Osteoblast (primary cell): ENCODE measurements at places on chromosomes 6 and 20. TPM values are rescaled to one million over a fixed set of nuclear protein-coding genes. Genes with fewer than 3 reads are reported as not detected.

Gene C20orf96
- total RNA-seq = 2.2 and 3.5 TPM in 2 replicates

DNA sequence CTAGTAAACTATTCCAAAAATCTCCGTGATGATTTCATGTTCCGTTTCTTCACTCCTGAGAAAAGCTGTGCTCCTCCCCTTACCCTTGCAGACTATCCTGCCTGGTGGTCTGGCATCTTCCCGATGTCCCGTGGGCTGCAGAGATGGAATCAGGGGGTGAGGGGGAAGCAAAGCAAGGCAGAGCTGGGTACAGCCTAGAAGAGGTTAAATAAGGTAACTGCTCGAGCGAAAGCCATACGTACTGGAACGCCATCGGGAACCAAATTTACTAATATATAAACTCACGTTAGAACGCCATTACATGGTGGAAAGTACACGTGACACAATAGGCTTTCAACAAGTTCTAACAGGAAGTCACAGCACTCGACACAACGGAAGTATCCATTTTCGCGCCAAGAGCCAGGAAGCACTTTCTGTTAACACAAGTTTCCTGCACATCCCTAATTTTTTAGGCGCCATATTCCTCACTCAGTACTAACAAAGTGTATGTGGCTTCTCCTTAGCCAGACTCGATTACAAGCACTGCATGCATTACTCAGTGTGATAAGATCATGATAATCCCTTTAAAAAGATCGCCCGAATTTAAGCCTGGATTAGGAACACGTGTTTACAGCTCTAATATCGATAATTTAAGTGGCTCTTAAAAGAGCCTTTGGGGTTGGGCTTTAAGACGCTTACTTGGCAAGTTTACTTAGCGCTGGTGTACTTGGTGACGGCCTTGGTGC lies 101.6 kb upstream of the PRSS16 start:
- H3K4me3 ChIP-seq = peak overlapping the region; percentile 84
- no peaks in the 10 kb centered on the region for H3K36me3 ChIP-seq
- H3K27me3 ChIP-seq = no peaks in the 10 kb centered on the region
- peak overlapping the region; percentile 89 for H3K27ac ChIP-seq

Gene METTL24
- total RNA-seq = 0.29 and 0.36 TPM in 2 replicates

DNA sequence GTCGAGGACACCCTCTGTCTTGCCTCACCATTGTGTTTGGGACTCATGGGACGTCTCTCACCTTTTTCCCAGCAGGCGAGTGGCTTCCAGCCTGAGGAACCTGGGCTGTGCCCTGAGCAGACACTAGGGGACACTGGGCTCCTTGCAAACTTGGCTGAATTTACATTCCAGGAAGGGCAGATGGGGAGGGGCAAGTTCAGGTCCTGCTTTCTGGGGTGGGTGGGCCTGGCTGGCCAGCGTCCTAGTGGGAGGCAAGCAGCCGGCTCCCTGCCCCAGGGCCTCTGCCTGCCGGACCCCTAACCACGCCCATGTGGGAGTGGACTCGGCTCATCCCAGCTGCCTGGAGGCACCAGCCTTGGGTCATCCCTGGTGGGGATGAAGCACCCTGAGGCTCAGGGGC lies 48.2 kb upstream of the MLN start:
- no peak overlapping the region for H3K27ac ChIP-seq
- DNase-seq = peak; percentile 80
- H3K36me3 ChIP-seq = no peaks in the 10 kb centered on the region

Gene LCA5
- total RNA-seq = 9.1 and 10.1 TPM in 2 replicates

DNA sequence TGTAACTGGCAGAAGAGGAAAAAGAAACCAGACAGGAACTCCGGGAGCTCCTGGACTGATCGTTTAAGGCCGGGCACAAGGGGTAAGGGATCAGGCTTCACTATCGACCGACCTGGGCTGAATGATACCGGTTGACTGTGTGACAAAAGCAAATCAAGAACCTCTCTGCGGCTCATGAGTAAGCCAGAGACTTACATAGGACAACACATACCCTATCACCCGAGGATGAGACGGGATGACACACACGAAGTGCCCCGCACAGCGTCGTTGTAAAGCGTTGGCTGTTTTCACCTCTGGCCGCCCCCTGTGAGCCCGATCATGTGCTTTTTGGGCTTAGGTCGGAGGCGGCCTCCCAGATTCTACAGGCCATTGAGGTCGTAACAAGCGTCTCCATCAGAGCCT lies 695 bp upstream of the TGIF2 start:
- peak overlapping the region; percentile 45 for H3K27ac ChIP-seq
- H3K27me3 ChIP-seq = no peaks in the 10 kb centered on the region
- peak overlapping the region; percentile 82 for H3K4me3 ChIP-seq
- peaks cover 26% of the 10 kb centered on the region for H3K4me1 ChIP-seq
- H3K36me3 ChIP-seq = no peaks in the 10 kb centered on the region
- peak; percentile 89 for DNase-seq

GRCh38 chr6:36442103-36442670 lies 467 bp downstream of the PXT1 start:
- H3K27me3 ChIP-seq = no peaks in the 10 kb centered on the region
- peaks cover 36% of the 10 kb centered on the region for H3K4me1 ChIP-seq
- peaks cover 9% of the 10 kb centered on the region for H3K36me3 ChIP-seq
- peak; percentile 27 for DNase-seq

Gene APOM
- 1.1 and 1.2 TPM in 2 replicates for total RNA-seq

DNA sequence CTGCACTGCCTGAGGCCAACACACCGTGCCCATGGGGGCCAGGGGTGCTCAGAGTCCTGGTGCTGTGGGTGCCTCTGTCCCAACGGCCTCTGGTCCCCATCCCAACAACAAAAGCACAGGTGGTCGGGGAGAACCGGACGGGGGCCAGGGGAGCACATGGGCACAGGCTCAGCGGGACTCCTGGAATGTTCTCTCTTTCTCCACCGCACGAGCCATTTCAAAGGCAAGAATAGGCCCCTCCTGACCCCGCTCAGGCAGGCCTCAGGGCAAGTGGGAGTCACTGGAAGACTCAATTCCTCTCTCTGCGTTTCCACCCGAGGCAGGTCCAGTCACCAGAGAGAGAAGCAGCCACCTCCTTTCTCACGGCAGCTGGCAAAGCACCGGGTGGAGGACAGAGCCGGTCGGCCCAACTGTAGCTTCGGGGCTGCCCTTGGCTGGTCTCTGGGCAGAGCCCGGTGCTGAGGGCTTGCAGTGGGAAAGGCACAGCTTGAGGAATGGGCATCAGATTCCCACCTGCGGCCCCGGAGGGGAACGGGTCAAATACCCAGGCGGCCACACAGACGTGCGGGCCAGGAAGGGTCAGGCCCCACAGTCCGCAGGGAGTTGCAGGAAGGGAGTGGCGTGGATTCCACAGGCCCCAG lies 55.2 kb downstream of the KCNQ2 start:
- DNase-seq = no peak
- peaks cover 4% of the 10 kb centered on the region for H3K27me3 ChIP-seq
- H3K4me1 ChIP-seq = no peaks in the 10 kb centered on the region
- H3K4me3 ChIP-seq = no peak overlapping the region
- H3K27ac ChIP-seq = no peak overlapping the region

Gene MEP1A
- total RNA-seq = not detected in 2 replicates

Gene CD93
- total RNA-seq = not detected in 2 replicates

Gene MUCL3
- total RNA-seq = not detected in 2 replicates

GRCh38 chr6:156741287-156742073 lies 35.7 kb upstream of the ARID1B start:
- H3K36me3 ChIP-seq = no peaks in the 10 kb centered on the region
- H3K27ac ChIP-seq = no peak overlapping the region
- H3K4me3 ChIP-seq = no peak overlapping the region
- no peaks in the 10 kb centered on the region for H3K27me3 ChIP-seq

- H3K36me3 ChIP-seq = no peaks in the 10 kb centered on the region
- no peak overlapping the region for H3K27ac ChIP-seq
Measured at GRCh38 chr6:21521276-21521675, 72.3 kb upstream of the SOX4 start.

- DNase-seq = no peak
- no peak overlapping the region for H3K27ac ChIP-seq
- H3K4me3 ChIP-seq = no peak overlapping the region
- no peaks in the 10 kb centered on the region for H3K27me3 ChIP-seq
Measured at GRCh38 chr6:827431-827830, 134.5 kb upstream of the EXOC2 start.

DNA sequence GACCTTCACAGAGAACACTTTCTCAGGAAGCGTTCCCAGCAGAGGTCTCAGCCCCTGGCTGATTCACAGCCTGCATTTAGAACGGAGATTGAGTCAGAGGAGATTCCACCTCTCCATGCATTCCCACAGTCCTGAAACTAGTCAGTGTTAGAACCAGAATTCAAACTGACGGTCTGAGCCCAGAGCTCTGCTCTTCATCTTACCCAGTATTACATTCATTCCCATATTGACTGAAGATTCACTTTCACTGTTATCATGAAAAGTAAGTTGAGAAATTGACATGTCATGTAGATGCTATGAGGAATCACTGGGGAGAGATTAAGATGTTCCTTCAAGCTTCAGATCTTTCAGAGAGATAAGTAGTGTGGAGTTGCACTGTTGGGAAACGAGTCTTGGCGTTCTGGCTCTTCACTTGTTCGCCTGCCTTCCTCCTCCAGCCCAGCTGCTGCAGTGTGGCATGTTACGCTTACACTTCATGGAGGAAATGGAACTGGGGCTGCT lies 28.3 kb downstream of the MAS1 start:
- no peak overlapping the region for H3K4me3 ChIP-seq
- peaks cover 11% of the 10 kb centered on the region for H3K4me1 ChIP-seq
- no peaks in the 10 kb centered on the region for H3K36me3 ChIP-seq
- DNase-seq = peak; percentile 84
- H3K27me3 ChIP-seq = no peaks in the 10 kb centered on the region
- peak overlapping the region; percentile 61 for H3K27ac ChIP-seq

DNA sequence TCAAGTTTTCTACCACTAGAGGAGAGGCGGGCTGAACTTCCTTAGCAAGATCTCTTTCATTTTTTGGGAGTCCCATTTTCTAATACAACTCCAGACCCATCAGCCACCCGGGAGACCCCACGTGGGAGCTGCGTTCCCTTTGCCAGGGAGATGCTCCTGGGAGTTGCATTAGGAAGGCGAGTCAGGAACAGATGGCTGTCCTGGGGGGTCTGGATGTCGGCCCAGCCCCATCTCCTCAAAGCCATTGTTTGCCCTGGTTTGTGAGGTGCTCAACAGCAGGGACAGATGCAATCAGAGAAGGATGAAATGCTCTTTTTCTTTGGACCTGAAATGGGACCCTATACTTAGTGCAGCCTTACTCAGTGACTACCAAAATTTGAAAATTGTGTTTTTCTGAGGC lies 39.4 kb downstream of the CARMIL1 start:
- no peak overlapping the region for H3K4me3 ChIP-seq
- H3K27me3 ChIP-seq = no peaks in the 10 kb centered on the region
- H3K36me3 ChIP-seq = no peaks in the 10 kb centered on the region
- no peak for DNase-seq

Gene MMP24
- total RNA-seq = 0.88 and 1.1 TPM in 2 replicates

DNA sequence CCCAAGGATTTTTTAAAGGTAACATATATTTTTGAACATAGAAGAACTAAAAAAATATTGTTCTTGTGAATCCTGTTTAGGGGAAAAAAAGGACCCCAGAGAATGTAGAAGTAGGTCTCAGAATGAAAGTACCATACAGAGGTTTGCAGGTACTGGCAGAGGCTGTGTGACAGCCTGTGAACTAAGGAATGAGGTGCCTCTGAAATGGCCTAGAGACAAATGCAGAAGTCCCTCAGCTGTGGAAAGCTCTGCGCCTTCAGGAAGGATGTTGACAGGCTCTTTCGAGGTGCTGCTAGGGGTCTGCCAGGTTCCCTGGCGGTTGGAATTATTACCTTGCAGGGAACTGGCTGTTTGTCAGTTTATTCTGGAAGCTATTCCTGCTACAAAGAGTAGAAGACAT lies 8.6 kb upstream of the TUBB2B start:
- no peak for DNase-seq
- H3K4me1 ChIP-seq = peaks cover 11% of the 10 kb centered on the region
- H3K36me3 ChIP-seq = no peaks in the 10 kb centered on the region
- no peak overlapping the region for H3K27ac ChIP-seq

GRCh38 chr20:33656010-33656782 lies 5.9 kb upstream of the C20orf144 start:
- H3K27me3 ChIP-seq = peaks cover 2% of the 10 kb centered on the region
- peak; percentile 58 for DNase-seq
- H3K4me3 ChIP-seq = no peak overlapping the region
- H3K36me3 ChIP-seq = peaks cover 5% of the 10 kb centered on the region
- no peak overlapping the region for H3K27ac ChIP-seq

DNA sequence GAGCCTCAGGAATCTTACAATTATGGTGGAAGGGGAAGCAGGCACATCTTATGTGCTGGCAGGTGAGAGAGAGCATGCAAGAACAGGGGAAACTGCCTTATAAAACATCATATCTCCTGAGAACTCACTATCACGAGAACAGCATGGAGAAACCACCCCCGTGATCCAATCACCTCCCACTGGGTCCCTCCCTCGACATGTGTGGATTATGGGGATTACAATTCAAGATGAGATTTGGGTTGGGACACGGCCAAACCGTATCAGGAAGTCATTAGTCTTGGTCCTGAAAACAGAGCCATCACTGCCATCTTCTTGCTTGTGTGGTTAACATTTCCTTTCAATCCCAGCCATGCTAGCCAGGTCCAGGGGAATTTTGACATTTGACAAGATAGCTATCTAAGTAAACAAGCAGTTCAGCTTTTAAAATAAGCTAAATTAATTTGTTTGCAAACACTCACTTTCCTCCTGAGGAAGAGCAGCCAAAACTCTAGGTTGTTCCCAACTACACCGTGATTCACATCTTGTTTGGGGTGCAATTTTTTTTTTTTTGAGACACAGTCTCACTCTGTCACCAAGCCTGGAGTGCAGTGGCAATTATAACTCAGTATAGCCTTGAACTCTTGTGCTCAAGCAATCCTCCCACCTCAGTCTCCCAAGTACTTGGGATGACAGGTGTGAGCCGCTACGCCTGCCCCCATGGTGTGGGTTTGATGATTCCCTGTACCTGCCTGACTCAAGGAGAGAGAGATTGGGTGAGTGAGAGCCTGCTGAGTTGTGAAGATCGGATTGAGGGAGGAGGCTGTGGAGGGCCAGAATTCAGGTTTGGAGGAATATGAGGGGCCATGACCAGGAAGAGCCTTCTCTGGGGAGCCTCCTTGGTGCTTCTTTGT lies 13.0 kb upstream of the PPP1R14C start:
- no peak overlapping the region for H3K27ac ChIP-seq
- H3K4me3 ChIP-seq = no peak overlapping the region
- no peaks in the 10 kb centered on the region for H3K4me1 ChIP-seq
- peaks cover 6% of the 10 kb centered on the region for H3K27me3 ChIP-seq

Gene DNMT3B
- 2.4 and 2.5 TPM in 2 replicates for total RNA-seq

Gene GABRR2
- total RNA-seq = not detected in 2 replicates

DNA sequence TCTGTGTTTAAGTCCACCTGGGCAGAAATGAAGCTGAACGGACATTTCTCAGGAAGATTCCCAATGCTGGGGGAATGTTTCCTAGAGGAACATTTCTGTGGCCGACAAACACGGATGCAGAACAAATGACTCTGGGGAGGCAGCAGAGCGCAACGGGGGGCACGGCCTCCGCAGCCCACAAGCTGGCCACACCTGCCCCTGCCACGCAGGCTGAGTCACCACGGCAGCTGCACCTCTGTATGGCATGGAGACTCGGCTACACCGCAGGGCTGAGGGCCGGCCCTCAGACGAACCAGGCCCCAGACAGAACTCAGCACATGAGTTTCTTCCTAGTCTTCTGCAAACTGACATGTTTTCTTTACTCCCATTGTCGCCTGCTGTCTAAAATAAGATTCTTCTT lies 10.0 kb upstream of the PRR18 start:
- no peak overlapping the region for H3K27ac ChIP-seq
- H3K4me1 ChIP-seq = no peaks in the 10 kb centered on the region
- no peak overlapping the region for H3K4me3 ChIP-seq
- H3K27me3 ChIP-seq = no peaks in the 10 kb centered on the region
- peaks cover 20% of the 10 kb centered on the region for H3K36me3 ChIP-seq

- H3K27me3 ChIP-seq = no peaks in the 10 kb centered on the region
- H3K27ac ChIP-seq = no peak overlapping the region
- H3K4me1 ChIP-seq = no peaks in the 10 kb centered on the region
- no peak for DNase-seq
- no peaks in the 10 kb centered on the region for H3K36me3 ChIP-seq
- H3K4me3 ChIP-seq = no peak overlapping the region
Measured at GRCh38 chr6:134634966-134635365, 314.9 kb downstream of the ALDH8A1 start.
